ENCODE measurements at places on chromosomes 4 and X. TPM values are rescaled to one million over a fixed set of nuclear protein-coding genes. Genes with fewer than 3 reads are reported as not detected.

GRCh38 chrX:134747006-134747405, 88.7 kb upstream of the PLAC1 start:
- no peak for DNase-seq

- DNase-seq = no peak
These were observed 632 bp upstream of the PCDH7 start for GRCh38 chr4:30719454-30720020.

Gene BBS12
- 2.5 TPM for polyA plus RNA-seq

Gene HMX1
- polyA plus RNA-seq = not detected

DNA sequence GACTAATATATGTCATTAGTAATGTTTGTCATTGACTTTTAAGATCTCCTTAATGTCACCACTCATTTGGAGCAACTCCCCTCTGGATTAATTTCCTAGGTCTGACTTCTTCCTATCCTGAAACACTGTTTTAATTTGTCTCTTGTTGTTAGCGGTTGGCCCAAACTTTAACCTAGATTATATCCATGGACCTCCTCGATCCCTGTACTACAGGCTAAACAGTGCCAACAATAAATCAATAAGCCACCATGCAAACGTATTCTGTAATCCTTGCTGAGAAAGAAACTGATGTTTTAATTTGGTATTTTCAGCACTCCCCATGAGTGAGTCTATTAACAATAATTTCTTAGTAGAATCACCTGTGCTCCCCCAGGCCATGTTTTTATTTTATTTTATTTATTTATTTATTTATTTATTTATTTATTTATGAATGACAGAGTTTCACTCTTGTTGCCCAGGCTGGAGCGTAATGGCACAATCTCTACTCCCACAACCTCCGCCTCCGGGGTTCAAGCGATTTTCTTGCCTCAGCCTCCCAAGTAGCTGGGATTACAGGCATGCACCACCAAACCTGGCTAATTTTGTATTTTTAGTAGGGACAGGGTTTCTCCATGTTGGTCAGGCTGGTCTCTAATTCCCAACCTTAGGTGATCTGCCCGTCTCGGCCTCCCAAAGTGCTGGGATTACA, 204.1 kb downstream of the IL15 start:
- no peak for DNase-seq

GRCh38 chr4:148542922-148543623, 100.9 kb upstream of the NR3C2 start:
- no peak for DNase-seq

- DNase-seq = no peak
These were observed 48.0 kb downstream of the ETNPPL start for GRCh38 chr4:108714880-108715279.

GRCh38 chr4:65865489-65865888, 195.2 kb upstream of the EPHA5 start:
- DNase-seq = no peak

Gene RAP1GDS1
- 43.3 TPM for polyA plus RNA-seq

Gene LRAT
- 1.4 TPM for polyA plus RNA-seq

Gene GPRIN3
- not detected for polyA plus RNA-seq

- no peak for DNase-seq
These were observed 397.6 kb upstream of the BOD1L1 start for GRCh38 chr4:14025111-14025510.

GRCh38 chr4:67103001-67103747, 442.1 kb downstream of the CENPC start:
- no peak for DNase-seq

DNA sequence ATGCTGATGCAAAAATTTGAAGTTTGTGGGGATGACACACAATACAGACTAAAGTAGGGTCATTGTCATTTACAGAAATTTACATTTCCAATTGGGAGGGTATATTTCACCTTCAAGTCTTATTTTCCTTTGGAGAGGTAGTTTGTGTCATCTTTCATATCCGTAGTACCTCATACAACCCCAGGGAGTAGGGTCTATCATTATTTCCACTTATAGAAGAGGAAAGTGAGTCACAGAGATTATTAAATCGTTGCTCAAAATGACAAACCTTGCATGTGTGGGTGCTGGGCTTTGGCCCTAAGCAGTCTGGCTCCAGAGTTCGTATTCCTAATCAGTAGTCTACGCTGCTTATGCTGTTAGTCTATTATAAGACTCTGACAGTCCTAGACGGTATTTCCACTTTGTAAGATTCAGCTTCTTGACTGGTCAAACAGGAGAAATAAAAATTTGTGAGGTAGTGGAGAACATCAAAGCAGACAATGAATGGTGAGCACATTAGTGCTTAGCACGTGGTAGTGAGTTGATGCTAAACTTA, 516.5 kb downstream of the PCDH7 start:
- DNase-seq = no peak

GRCh38 chr4:82797405-82798111, 1.0 kb downstream of the SCD5 start:
- DNase-seq = no peak

DNA sequence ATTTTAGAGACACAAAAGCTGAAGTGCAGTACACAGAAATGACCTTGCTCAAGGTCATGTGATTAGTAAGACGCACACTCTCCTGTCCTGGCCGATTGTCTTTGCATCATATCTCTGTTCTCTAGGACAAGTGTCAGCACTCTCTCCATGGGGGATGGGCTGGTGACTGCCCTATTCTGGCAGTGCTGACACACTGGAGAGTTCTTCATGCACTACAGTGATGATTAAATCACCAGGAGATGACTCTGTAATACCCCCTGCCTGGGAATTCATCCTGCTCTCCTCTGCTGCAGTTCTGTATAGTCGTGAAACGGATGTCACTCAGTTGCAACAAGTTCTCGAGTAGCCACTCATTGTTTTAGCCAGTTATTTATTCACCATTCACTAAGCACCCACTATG, 5.3 kb upstream of the SHISA3 start:
- no peak for DNase-seq

DNA sequence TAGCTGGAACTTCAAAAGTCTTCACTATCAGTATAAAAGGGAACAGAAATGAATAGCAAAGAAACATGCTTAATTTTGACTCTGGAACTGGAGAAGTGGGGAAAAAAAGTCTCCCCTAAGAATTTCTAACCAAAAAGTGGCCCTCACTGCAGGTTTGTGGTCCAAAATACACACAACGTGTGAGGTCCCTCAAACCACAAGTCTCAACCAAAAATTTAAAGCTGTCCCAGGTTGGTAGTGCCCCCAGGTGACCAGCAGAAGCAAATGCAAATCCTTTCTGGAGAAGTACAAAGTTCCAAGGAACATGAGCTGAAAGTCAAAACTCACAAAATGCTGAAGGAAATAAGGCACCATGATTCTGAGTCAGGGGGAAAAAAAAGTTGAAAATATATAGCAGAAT, 23.6 kb upstream of the VAMP7 start:
- no peak for DNase-seq

Gene PCDH18
- polyA plus RNA-seq = 0.08 TPM

Gene XG
- 70.9 TPM for polyA plus RNA-seq

DNA sequence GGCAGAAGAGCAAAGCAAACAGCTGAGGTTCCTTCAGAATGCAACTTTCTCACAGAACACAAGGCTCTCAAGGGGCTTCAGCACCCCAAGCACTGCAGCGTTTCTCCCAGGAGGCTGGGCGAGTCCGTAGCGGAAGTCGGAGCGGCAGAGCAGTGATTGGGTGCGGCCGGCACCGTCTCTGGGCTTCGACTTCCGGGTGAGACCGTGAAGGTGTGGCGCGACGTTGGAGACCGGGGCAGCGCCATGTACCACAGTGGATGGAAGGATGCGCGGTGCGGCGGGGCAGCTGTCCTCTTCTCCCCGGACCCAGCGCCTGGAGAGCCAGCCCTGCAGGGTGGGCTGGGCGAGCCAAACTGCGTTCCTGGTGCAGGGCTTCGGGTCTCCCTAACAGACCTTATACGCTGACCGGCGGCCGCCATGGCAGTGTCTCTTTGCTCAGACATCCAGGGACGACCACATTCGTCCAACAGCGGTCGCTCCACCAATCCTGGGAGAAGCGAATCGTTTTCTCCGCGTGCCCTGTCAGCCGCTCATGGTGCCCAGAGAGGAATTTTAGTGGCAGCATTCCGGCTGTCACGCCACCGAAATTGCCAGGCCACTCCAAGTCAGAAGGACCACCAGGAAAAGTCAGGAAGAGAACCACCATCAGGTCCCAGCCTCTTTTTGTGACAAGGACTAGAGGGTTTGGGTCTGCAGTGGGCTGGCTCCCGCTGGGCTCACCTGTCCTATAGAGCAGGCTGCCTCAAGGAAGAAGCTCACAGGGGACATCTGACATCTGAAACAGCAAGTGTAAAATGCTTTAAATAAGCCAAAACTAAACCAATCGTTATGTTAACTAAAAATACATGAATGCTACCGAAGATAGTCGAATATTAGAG, 20.5 kb downstream of the TRIM61 start:
- DNase-seq = peak; percentile 13

- no peak for DNase-seq
These were observed 22.7 kb upstream of the ACSL1 start for GRCh38 chr4:184848510-184848909.

Gene NPNT
- 0.46 TPM for polyA plus RNA-seq

GRCh38 chrX:28408017-28408723, 179.1 kb upstream of the IL1RAPL1 start:
- no peak for DNase-seq

- no peak for DNase-seq
These were observed 1157.3 kb downstream of the PCDH7 start for GRCh38 chr4:31877429-31877828.

GRCh38 chr4:96753216-96753615, 913.3 kb downstream of the PDHA2 start:
- no peak for DNase-seq

DNA sequence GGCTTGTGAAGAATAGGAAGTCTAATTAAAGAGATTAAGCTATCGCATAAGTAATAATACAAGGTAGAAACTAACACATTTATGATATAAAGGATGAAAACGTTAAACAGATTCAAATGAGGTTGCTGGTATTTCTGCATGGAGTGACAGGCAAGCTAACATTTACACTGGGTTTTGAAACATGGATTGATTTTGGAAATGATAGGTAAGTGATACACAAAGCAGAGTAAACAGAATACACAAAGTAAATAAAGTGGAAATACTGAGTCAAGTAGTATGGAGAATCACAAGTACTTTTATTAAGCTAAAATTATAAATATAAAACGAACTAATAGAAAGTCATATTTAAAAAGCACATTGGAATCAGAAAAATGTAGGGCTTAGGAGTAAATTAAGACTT, 665.3 kb downstream of the STPG2 start:
- no peak for DNase-seq

DNA sequence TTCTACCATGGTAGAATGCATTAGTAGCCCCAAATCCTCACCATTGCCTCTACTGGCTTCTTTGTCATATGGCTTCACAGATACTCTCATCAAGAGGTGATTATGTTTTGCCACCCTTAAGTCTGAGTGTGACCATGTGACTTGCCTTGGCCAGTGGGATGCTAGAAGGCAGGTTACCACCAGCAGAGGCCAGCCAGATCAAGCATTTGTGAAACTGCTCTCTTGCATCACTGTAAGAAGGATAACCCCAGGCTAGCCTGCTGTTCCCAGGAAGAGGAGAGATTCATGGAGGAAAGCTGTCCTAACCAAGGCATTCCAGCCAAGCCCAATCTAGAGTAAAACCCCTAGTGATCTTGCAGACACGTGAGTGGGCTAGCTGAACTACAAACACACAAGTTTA, 46.8 kb downstream of the USP46 start:
- no peak for DNase-seq

DNA sequence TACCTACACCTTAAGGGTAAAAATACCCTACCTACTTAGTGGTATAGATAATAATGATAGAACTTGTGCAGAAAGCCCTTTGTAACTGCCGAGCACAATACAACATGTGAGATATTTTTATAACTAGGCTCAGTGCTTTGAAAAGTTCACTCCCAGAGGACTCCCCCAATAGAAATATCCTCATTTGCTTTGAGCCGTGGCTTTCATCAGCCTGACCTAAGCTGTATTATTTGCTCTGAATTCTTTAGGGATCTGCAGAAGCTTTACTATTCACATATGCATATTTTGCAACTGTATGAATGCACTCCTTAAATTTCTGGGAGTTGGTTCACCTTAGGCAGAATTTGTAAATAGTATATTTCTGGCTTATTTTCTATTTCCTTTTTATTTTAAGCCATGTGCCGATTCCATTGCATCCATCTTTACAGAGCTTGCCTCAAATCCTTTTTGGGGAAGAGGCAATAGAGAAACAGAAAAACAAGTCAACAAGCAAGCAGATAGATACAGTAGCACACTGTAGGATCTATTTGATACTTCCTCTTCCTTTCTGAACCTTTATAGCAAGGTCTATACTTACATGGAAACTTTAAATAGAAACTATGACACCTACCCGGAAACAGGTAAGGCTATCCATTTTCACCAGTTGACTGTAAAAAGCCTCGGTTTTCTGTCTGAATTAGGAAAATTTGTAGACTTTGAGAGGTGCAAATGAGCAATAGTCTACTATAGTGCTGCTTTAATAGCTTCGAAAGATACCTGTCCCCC, 242.5 kb upstream of the VCX3A start:
- DNase-seq = no peak

Measured in keratinocyte (primary cell).